ENCODE measurements at places on chromosomes 12 and 14.

DNA sequence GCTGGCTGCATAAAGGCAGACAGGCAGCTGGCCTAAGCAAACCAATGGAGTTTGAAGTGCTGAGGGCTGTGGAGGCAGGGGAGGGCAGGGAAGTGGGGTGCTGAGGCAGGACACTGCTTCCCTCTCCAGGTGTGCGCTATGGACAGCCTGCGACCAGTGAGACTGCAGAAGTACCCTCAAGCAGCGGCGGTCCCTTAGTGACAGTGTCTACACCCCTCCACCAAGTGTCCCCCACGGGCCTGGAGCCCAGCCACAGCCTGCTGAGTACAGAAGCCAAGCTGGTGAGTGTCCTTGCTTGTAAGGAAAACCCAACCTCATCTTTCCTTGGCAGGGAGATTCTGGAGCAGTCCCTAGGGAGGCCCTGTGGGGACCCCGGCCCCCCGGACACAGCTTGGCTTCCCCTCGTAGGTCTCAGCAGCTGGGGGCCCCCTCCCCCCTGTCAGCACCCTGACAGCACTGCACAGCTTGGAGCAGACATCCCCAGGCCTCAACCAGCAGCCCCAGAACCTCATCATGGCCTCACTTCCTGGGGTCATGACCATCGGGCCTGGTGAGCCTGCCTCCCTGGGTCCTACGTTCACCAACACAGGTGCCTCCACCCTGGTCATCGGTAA, 17.9 kb downstream of the HNF1A start:
- DNase-seq = no peak

- no peak for DNase-seq
Measured at GRCh38 chr12:66755727-66756395, 77.0 kb upstream of the GRIP1 start.

DNA sequence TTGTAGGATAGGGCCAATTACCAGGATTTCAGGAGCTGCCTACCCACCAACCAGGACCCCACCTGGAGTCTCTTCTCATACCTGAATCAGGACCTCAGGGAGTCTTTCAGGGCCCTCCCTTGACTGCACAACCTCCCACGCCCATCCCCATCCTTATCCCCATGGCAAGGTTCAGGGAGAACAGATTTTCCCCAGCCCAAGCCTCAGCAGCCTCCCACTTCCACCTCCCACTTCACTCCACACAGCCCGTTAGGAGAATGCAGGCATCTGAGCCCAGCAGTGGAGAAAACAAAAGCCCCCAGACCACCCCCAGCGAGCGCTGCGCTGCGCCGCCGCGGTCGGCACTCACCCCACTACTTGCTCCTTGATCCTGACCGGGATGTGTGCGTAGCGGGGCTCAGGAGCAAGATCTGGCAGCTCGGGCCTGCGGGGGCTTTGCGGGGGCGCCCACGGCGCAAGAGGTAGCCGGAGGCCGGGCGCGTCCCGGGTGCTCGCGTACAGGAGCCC, 1.4 kb downstream of the B4GALNT1 start:
- no peak for DNase-seq

GRCh38 chr14:78933948-78934524, 763.9 kb downstream of the NRXN3 start:
- DNase-seq = no peak

DNA sequence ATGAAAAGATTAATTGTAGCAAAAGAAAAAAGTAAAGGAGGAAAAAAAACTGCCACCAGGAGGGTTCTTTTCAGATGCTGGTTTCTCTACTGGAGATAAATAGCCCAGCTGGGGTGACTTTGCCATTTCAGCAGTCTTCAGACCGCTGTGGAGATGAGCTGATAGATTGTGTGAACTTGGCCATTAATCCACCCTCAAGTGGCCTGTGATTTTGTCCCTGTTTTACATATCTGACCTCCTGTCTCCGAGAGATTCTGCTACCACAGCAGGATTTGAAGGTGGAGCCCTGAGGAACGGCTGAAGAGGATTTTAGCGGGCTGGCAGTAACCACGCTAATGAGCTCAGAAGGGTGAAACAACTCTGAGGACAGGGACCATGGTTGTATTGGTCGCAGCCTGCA, 72.7 kb downstream of the WSCD2 start:
- DNase-seq = no peak

DNA sequence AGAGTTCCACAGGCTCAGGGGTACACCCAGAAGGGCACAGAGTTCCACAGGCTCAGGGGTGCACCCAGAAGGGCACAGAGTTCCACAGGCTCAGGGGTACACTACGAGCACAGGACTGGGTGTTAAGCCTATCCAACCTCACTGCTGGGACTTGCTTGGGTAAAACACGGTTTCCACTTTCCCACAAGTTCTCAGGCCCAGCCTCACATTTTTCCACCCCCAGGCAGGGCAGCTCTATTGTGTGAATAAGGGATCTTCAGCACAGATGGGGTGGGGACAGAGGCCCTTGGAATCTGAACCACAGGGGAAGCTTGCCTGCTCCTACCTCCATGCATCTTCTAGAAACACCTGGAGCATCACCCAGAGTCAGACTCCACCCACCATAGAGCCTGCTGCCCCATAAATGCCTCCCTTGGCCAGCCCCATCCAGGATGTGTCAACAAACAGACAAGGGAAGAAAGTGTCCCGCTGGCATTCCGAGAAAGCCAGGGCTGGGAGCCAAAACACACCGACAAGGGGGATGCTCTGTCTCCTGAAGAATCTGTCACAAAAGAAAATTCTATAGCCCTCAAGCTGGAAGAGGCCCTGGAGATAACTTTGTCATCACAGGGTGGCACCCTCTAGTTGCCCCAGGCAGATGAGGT, 4.8 kb downstream of the CRACR2A start:
- DNase-seq = no peak
